ENCODE measurements at places on chromosomes 6 and 20.

- DNase-seq = no peak
These were observed 462.9 kb downstream of the ADGRB3 start for GRCh38 chr6:69097948-69098347.

GRCh38 chr6:155499574-155499973, 43.9 kb upstream of the NOX3 start:
- no peak for DNase-seq

- DNase-seq = no peak
These were observed 88.3 kb downstream of the DLGAP4 start for GRCh38 chr20:36394340-36394965.

GRCh38 chr20:63889241-63890200, 5.4 kb upstream of the DNAJC5 start:
- DNase-seq = no peak

- peak; percentile 60 for DNase-seq
These were observed 56.5 kb upstream of the DST start for GRCh38 chr6:56699066-56699654.

DNA sequence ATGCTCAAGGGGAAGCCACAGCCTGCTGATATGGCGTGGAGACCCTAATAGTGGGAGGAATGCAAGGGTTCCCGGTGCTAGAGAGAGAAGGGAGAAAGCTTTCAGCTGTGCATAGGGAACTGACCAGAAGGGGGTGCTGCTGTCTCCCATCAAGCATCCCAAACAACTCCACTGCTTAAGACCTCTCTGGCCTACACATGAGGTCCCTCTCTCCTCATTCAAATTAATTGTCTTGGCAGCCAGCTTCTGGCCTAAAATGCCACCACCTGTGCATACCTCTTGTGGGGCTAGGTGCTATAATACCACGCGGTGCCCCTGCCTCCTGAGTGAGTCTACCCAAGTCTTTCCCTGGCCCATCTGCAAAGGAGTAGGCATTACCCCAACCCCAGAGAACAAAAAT, 14.5 kb downstream of the ADISSP start:
- DNase-seq = peak; percentile 81

- DNase-seq = no peak
These were observed 1005.4 kb downstream of the GRIK2 start for GRCh38 chr6:102398788-102399390.

- DNase-seq = no peak
These were observed 28.3 kb upstream of the LOC128125822 start for GRCh38 chr6:63543982-63544381.

DNA sequence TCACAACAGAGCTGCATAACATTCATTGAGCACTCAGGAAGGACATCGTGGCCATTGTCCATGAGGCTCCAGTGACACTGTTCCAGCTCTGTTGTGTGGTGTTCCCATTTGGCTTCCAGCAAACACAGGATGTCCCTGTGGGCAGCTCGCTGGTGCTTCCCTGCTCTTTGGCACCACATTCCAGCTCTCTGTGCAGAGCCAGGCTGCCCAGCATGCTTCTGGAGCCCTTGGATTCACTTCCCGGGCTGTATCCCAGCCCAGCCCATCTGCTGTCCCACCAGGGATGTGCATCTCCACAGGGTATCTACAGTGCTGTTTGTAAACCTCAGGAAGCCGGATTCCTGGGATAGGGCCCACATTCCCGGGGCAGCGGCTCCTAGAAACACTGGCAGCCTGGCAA, 57.2 kb downstream of the CTCFL start:
- peak; percentile 29 for DNase-seq

- DNase-seq = no peak
These were observed 50.4 kb downstream of the NOL4L start for GRCh38 chr20:32534661-32535240.

GRCh38 chr6:15475872-15476271, 187.0 kb downstream of the DTNBP1 start:
- no peak for DNase-seq

GRCh38 chr6:106750946-106751345, 121.6 kb downstream of the QRSL1 start:
- no peak for DNase-seq

All from Ammon's horn (tissue), 1 donor.